ENCODE measurements at places on chromosomes 16 and 17. TPM values are rescaled to one million over a fixed set of nuclear protein-coding genes. Genes with fewer than 3 reads are reported as not detected.

The EPN3 gene
- not detected for total RNA-seq

The TGFB1I1 gene
- total RNA-seq, result 30.8 TPM

The GP1BA gene
- total RNA-seq, result under 0.01 TPM

The HNF1B gene
- not detected for total RNA-seq

The KREMEN2 gene
- 1.6 TPM for total RNA-seq

The ANKRD11 gene
- 21.4 TPM for total RNA-seq

The GJD3 gene
- 0.52 TPM for total RNA-seq

The ZP2 gene
- 0.52 TPM for total RNA-seq

The GAST gene
- total RNA-seq, result not detected

The AATK gene
- total RNA-seq, result 10.4 TPM

The NPIPA8 gene
- 1.0 TPM for total RNA-seq

Measured in skeletal muscle tissue (tissue), 5 donors.